B cell (primary cell): ENCODE measurements at places on chromosomes 5 and 9.

DNA sequence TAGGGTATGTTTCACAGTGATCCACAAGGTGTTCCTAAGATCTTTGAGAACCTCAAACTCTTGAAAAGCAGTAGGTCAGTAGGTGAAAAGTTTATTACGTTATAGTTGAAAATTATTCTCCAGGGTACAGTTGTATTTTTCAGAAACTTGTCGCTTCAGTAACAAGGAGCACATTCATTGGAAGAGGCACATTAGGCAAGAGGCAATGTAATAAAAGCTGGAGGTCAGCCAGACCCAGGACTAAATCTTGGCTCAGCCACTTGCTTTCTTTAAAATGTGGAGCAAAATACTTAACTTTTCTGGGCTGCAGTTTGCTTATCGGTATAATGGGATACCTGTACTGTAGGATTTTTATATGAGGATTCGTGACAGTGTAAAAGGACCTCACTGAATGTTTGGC is 45.6 kb downstream of the TLE4 start:
- DNase-seq = no peak

- no peak for DNase-seq
These were observed 186.0 kb downstream of the PAX5 start for GRCh38 chr9:36847781-36848673.

DNA sequence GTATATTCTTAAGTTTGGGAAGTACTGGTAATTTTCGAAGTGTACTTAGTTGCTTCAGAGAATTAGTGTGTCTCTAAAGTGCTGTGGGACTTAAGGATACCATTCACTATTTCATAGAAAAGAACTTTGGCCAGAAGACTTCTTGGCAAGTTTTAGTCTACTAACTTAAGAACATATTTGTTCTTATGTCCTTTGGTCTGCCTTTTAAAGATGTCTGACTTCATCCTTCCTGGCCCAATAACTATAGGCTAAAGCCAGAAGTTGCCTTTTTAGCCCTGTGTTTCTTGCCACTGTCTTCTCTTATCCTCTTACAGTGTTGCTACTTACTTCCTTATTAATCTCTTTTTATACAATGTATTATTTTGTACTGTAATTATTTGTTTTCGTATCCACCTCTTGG is 6.3 kb downstream of the RBM27 start:
- no peak for DNase-seq

DNA sequence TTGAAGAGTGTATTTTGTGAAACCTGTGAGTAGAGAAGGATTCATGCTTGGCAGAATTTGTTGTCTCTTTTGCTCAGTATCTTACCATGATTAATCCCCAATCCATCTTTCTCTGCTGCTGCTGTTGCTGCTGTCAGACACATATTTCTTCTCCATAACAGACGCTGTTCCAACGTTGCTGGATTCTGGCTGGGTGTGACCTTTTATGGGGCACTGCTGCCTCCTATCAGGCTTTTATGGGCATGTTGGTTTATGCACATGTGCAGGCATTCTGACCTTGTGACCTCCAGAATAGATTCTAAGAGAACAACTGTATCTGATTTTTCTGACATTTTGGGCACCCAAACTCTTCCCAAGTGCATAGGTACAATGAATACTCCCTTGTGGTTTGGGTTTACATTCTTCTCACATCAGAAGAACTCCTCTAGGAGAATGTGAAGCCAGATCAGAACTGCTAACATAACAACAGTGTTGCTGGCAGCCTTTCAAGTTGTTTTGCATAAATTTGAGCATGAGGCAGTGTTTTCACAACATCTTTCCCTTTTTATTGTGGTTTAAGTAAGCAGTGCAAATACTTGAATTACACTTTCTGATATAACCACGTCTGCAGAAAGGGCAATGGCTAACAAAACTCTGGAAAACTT is 9.2 kb upstream of the ISL1 start:
- DNase-seq = no peak

DNA sequence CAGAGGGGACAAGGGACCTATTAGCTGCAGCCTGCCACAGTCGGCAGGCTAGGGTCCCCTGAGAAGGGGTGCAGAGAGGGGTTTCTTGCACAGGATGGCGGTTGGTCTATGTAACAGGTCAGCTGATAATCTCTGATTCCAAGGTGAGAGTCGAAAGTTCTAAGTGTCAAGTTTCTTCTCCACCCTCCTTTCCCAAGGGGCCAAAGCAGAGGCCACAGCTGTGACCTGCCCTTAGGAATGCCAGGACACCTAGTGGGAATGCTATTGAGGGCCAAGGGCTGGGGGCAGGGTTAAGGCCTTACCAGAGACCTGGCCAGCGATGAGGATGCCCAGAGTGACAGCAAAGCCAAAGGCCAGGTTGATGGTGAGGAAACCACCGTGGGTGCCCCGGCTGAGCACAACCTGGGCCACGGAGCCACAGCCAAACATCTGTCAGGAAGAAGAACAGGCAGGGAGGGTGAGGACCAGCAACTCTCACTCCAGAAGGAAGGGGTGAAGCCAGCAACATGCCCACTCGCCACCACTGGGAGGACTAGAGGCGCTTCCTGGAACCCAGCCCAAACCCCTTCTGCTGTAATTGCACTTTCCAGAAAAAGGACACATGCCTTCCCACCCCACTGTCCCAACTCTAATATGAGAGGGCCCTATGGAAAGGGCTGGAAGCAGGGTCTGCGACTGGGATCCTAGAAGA is 3.8 kb downstream of the AQP3 start:
- DNase-seq = no peak

- DNase-seq = no peak
These were observed 248.9 kb downstream of the PIK3R1 start for GRCh38 chr5:68464424-68464823.

GRCh38 chr5:14417792-14418765 is 163.5 kb upstream of the OTULINL start:
- no peak for DNase-seq

DNA sequence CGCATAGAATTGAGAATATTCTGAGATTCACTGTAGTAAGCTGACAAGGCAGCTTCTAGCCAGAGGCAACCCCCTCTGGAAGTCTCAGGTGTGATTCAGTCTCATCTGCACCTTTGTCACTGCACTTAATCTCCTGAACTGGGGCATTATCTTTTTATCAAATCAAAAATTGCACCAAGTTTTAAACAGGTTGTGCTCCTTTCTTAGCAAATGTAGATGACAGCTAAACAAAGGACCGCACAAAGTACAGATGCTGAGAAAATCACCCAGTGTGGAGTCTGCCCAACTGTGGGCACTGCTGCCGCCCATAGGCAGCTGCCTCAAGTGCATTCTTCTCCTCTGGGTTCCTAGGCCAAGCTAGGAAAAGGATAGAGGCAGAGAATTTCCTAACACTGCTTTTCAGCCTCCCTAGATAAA is 51.1 kb downstream of the STARD4 start:
- no peak for DNase-seq

- DNase-seq = no peak
These were observed 117.9 kb upstream of the IL6ST start for GRCh38 chr5:56112526-56113121.

DNA sequence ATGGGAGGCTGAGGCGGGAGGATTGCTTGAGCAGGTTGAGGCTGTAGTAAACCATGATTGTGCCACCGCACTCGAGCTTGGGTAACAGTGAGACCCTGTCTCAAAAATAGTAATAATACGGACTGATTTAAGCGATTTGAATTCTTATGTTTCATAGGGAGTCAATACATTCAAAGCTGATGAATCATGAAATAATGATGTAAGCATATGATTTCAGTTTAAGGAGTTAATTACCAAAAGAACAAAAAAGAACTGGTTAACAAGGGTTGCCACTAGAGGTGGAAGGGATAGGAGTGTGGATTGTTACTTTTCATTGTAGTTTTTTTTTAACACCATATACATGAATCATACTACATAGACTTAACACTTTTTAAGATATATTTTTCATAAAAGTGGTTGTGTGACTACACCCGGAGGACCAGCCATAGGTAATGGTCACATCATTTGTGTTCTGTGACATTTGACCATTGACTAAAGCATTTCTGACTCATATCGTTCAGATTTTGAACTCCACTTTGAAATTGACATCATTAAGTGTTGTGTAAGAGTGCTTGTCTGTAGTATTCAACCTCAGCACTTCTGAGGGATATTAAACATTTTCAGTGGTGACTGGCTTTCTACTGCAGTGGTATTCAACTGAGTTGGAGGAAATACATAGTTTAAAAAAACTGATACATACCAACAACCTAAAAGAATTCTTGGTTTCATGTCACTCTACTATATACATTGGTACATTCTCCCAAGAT is 7.0 kb downstream of the TRMT10B start:
- DNase-seq = no peak

GRCh38 chr5:961711-962240 is 46.8 kb upstream of the NKD2 start:
- DNase-seq = no peak

DNA sequence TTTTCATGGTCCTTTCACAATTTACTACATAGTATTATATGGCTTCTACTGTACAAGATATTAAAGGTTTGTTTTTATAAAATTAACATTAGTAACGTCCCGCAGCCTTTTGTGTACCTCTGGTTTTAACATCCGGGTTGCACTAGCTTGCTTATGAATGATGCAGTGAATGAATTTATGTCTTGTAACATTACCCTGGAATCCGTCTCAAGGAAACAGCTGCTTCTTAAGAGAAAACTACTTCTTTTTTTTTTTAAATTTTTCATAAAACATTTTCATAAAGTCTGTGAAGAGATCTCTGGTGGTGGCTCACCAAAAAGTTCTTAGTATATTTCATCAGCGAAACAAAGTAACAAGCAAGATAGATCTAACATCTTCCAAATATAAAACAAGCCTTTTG is 23.6 kb downstream of the MARCHF3 start:
- DNase-seq = no peak

DNA sequence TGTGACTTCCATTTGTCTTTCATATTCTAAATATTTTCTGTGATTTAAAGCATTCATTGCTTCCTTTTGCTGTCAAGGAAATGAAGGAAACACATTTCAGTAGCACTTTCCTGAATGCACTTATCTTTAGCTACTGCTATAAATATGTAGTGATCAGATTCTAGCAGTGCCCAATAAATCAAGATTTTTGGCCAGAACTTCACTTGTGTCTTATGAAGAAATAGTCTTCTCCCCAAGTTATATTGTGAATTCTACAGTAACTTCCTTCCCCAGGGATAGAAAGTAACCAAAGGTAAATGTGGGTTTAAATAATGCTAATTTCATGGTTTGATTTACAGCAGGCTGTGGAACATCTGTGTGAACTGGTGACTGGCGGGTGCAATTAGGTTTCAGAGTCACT is 77.9 kb downstream of the DMRT2 start:
- DNase-seq = no peak

GRCh38 chr9:33379666-33380389 is 22.5 kb downstream of the AQP7 start:
- DNase-seq = no peak

GRCh38 chr9:124126648-124127646 is 115.4 kb downstream of the LHX2 start:
- peak; percentile 87 for DNase-seq

DNA sequence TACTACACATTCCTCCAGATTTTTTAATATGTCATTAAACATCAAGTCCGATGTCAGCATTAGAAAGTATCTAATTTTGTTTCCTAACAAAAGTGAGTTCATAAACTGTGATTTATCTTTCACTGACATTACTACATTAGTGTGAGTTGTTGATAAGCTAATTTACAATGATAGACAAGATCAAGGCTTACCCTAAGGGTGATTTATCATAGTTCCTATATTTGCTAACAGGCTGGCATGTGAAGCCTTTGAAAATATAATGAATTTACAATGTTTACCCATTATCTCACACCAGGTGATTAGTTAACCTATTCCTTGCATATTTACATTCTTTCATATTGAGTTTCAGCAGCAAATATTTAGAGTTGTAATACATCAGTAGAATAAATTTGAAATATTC is 1096.9 kb upstream of the NUDT12 start:
- no peak for DNase-seq

DNA sequence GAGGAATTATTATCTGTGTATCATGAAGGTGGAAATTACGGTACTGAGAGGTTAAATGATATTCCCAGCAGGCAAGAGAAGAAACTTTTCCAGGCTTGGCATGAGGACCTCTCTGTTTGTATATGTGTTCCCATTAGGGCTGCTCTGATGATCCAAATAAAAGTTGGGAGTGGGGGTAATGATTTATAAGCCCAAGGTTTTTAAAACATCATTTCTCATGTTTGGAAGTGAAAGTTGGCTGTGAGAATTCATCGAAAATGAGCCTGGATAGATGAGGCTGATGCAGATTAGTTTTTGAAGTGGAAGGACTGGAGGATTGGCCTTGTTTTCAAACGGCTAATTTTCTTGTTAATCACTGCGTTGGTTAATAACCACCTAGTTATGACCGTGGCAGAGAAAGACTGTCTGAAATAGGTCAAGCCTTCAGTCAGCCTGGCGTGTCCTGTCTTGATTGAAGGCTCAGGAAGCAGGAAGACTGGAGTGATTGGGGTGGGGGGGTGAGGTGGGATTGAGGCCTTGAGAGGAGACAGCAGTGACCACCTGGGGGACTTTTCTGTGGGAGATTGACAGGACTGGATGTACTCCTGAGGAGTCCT is 391.0 kb upstream of the WWC1 start:
- DNase-seq = no peak

DNA sequence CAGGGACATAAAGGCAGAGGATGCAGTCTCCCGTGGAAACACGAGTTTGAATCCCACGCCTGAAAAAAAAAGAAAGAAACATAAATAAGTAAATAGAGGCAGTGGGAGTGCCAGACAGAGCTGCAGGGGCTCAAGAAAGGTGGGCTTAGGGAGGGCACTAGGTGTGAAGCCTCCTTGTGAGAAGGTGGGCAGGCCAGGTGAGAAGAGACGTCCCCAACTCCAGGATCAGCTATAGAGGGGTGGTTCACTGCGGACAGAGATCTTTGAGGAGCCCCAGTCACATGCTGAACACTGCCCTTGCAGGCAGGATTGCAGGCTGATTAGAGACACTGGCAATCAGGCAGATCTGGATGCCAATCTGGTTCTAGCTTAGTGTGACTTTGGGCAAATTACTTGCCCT is 172.1 kb downstream of the RGS3 start:
- DNase-seq = no peak

DNA sequence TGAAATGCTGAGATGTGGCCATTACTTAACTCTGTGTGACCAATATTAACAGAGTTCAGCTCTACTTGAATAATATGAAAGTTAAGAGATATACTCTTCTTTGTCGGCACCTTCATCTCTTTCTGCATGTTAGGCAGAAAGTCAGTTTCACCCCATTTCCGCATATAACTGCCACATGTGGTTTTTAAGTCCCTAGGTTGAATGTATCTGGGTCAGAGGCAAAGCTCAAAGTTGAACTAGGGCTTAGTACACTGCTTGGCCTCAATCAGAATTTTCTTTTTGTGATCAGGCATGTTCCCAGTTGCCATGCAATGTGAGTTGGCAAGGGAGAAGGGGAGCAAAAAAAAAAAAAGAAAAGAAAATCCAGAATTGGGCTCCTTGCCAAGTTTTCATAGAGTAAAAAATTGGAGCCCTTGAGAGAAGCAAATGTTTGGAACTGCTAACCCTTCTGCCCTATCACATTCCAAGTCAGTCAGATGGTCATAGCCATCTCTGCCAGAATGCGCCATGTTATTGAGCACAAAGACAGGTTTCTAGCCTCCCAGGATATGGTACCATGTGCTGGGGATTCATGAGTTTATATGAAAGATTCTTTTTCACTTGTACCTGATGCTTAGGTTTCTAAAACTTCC is 251.2 kb upstream of the RORB start:
- DNase-seq = no peak

- DNase-seq = no peak
These were observed 355.4 kb upstream of the SLC24A2 start for GRCh38 chr9:20144197-20144596.
